ENCODE measurements at places on chromosomes 6 and 20.

- DNase-seq: no peak
Observed at GRCh38 chr6:51477711-51478311, 609.6 kb downstream of the PKHD1 start.

DNA sequence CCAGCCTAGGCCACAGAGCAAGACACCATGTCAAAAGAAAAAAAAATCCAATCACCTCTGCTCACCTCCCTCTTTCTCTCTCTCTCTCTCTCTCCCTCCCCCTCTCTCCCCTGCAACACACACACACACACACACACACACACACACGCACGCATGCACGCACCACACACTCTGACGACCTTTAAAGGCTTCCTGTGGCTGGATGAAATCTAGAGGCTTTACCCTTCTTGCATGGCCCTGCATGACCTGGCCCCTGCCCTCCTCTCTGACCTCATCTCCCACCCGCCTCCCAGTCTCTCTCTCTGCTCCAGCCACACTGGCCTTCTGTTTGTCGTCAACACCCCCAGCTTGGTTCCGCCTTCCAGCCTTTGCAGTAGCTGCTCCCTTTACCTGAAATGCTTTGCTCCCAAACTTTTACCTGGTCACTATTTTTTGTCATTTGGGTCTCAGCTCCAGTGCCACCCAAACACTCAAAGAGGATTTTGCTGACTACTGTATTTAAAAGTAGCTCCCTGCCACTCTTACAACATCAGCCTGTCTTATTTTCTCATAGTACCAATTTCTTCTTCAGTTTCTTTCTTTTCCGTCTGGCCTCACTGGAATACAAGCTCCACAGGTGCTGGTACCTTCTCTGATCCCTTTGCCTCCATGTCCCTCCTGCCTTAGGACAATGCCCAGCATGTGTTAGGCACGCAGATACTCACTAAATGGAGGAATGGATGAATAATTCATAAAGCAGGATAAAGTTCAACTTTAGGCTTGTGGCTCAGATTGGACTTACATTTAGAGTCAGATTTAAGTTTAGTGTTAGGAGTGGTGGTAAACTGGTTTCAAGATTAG is 4.3 kb upstream of the LTA start:
- no peak for DNase-seq

DNA sequence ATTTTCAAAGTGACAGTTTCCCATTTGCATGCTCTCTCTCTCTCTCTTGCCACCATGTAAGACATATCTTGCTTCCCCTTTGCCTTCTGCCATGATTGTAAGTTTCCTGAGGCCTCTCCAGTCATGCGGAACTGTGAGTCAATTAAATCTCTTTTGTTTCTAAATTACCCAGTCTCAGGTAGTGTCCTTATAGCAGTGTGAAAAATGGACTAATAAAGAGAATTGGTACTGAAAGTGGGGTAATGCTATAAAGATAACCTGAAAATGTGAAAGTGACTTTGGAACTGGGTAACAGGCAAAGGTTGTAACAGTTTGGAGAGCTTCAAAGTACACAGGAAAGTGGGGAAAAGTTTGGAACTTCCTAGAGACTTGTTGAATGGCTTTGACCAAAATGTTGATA is 389.8 kb downstream of the GRIK2 start:
- DNase-seq: no peak

DNA sequence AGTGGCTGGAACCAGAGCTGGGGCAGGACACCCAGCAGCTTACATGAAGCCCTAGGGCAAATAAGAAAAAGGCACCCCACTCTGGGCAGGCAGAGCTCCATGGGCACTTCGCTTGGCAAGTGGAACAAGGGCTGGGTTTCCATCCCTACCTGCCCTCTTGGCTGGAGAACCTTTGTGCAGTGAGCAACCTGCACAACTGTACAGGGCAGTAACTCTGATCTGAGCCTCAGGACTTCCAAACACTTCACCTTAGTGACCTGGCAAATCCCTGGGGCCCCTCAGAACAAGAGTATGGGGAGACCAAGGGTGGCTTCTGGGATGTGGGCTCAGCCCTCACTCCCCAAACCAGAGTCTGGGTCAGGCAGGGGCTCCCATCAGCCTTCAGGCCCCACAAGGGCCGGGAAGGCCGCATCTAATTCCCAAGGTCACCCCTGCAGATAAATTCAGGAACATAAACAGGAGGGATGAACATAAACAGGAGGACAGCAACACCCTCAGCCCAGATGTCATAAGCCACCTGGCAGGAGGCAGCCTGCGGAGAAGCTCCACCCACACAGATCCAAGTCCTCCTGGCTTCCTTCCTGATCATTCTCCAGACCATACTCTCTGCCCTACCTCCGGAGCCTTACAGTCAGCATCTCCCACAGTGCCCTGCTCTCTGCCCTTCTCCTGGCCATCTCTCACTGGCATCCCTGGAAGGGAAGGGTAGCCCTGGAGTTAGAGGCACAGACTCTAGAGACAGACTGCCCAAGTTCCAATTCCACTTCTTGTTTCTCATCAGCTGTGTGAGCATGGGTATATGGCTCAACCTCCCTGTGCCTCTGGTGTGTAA is 37.5 kb downstream of the HNF4A start:
- DNase-seq: no peak

- peak; percentile 18 for DNase-seq
Observed at GRCh38 chr6:119079283-119079809, 882 bp upstream of the FAM184A start.

DNA sequence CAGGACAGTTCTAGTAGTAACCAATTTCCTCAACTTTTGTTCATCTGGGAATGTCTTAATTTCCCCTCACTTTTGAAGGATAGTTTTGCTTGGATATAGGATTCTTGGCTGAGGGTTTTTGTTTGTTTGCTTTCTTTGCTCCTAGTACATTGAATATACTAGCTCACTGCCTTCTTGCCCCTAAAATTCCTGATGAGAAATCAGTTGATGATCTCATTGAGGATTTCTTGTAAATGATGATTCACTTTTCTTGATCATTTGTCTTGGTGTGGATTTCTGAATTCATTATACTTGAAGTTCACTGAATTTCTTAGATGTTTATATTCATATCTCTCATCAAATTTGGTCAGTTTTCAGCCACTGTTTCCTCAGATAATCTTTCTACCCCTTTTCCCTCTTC is 49.1 kb upstream of the PRDM1 start:
- no peak for DNase-seq
